Dermis lymphatic vessel endothelial cell (primary cell): ENCODE measurements at places on chromosomes 1 and 21. TPM values are rescaled to one million over a fixed set of nuclear protein-coding genes. Genes with fewer than 3 reads are reported as not detected.

Gene KIF14
- total RNA-seq, result 1.7 and 2.1 TPM in 2 replicates

Gene GPR89A
- 18.3 and 22.3 TPM in 2 replicates for total RNA-seq

Gene CDA
- 0.43 and 0.95 TPM in 2 replicates for total RNA-seq

Gene ACTL8
- total RNA-seq, result not detected in 2 replicates

Gene NIBAN1
- 0.86 and 1.1 TPM in 2 replicates for total RNA-seq

Gene PRKAA2
- total RNA-seq, result 1.5 and 2.9 TPM in 2 replicates

Gene VN1R5
- total RNA-seq, result not detected in 2 replicates

Gene SEMA6C
- 2.2 and 4.2 TPM in 2 replicates for total RNA-seq

Gene PLPPR4
- total RNA-seq, result 0.09 and 0.54 TPM in 2 replicates

Gene TMPRSS15
- not detected in 2 replicates for total RNA-seq

Gene CD1E
- total RNA-seq, result not detected in 2 replicates

Gene TPM3
- 347 and 394 TPM in 2 replicates for total RNA-seq

Gene LAD1
- 0.22 TPM in 1 of 2 replicates, not detected in the other for total RNA-seq

Gene OR14A16
- not detected in 2 replicates for total RNA-seq

Gene TNFRSF8
- total RNA-seq, result under 0.01 TPM in 1 of 2 replicates, not detected in the other

Gene OR2L13
- total RNA-seq, result not detected in 2 replicates
